ENCODE measurements at places on chromosomes 6 and 20. TPM values are rescaled to one million over a fixed set of nuclear protein-coding genes. Genes with fewer than 3 reads are reported as not detected.

GRCh38 chr6:39421383-39422225, 99.1 kb upstream of the KCNK16 start:
- DNase-seq: no peak

The STK35 gene
- total RNA-seq: 11.1 TPM

DNA sequence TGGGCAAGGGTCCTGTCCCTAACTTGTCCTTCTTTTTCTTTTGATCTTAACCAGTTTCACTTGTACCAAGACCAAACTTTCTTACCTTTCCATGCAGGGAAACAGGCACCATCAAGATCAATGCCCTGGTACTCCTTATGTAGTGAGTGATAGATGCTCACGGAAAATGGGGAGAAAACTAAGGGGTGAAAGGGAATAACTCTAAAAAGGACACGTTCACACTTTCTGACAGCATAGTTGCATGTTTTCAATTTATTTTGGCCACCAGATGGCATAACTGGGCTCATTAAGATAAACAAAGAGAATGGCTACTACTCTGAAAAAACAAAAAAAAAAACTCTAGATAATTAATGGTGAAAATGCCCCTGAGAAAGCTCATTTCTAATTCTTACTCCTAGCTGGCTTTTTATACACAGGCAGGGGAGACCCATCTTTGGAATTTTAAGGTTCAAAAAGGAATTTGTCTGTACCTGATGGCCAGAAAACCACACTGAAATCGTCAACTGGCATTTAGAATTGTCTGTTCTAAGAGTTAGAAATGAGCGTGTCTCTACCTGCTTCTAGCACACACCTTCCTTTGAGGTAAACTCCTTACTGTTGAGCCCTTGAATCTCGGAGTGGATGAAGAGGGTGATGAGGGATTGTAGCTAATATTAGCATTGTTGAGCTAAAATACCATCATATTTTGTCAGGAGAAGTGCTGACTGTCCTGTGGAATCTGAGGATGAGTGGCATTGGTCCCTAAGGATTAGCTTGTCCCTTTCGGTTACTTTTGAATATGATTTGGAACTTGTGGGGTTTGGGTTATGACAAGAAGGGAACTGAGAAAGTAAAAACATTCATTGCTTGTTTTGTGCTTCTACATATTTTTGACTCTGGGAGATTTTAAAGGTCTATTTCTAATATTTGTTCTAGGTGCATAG, 62.2 kb upstream of the DDR1 start:
- DNase-seq: no peak

- no peak for DNase-seq
Observed at GRCh38 chr20:53581444-53582250, 12.0 kb downstream of the ZNF217 start.

The NOX3 gene
- total RNA-seq: not detected

- no peak for DNase-seq
Observed at GRCh38 chr20:35014537-35014936, 58.9 kb downstream of the MYH7B start.

GRCh38 chr20:59835448-59836395, 97.7 kb downstream of the SYCP2 start:
- peak; percentile 5 for DNase-seq
